Effector CD8-positive, alpha-beta T cell (primary cell): ENCODE measurements at places on chromosomes 13 and 19.

DNA sequence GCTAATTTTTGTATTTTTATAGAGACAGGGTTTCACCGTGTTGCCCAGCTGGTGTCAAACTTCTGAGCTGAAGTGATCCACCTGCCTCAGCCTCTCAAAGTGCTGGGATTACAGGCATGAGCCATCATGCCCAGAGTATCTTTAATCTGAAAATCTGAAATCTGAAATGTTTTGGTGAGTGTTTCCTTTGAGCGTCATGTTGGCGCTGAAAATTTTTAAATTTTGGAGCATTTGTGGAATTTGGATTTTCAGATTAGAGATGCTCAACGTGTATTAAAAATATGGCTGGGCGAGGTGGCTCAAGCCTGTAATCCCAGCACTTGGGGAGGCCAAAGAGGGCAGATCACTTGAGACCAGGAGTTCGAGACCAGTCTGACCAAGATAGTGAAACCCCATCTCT lies 5.1 kb upstream of the CPAMD8 start:
- DNase-seq = no peak

DNA sequence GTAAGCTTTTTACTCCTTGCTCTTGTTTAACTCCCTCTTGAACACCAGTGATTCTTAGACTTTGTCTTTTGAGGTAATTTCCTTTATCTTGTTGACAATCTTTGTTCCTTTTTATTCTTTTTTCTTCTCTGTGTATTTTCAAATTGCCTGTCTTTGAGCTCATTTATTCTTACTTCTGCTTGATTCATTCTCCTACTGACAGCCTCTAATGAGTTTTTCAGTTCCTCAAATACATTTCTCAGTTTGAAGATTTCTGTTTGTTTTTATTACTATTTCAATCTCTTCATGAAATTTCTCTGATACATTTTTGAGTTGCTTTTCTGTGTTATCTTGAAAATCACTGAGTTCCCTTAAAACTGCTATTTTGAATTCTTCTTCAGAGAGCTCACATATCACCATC lies 154.1 kb downstream of the ATP8A2 start:
- no peak for DNase-seq

DNA sequence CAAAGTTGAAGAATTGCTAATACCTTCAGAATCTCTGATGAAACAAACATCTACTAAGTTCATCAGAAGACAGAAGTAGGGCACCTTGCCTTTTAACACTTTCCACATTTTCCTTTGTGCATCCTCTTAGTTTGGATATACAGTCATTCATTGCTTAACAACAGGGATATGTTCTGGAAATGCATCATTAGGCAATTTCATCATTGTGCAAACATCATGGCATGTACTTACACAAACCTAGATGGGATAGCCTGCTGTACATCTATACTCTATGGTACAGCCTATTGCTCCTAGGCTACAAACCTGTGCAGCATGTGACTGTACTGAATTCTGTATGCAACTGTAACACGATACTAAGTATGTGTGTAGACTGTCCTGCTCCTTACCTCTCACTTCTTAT lies 169.8 kb downstream of the SUCLA2 start:
- DNase-seq = no peak

- DNase-seq = peak; percentile 51
Measured at GRCh38 chr19:45443462-45444317, 20.0 kb upstream of the ERCC1 start.

DNA sequence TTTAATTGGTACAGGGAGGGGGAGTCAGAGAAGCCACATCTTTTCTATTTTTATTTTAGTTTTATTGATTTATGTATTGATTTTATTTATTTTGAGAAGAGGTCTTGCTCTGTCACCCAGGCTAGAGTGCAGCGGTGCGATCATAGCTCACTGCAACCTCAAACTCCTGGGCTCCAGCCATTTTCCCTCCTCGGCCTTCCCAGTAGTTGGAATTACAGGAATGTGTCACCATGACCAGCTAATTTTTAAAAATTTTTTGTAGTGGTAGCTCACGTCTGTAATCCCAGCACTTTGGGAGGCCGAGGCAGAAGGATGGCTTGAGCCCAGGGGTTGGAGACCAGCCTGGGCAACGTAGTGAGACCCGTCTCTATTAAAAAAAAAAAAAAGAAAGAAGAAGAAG lies 4.1 kb downstream of the IL27RA start:
- no peak for DNase-seq
